ENCODE measurements at places on chromosomes 7 and 10.

DNA sequence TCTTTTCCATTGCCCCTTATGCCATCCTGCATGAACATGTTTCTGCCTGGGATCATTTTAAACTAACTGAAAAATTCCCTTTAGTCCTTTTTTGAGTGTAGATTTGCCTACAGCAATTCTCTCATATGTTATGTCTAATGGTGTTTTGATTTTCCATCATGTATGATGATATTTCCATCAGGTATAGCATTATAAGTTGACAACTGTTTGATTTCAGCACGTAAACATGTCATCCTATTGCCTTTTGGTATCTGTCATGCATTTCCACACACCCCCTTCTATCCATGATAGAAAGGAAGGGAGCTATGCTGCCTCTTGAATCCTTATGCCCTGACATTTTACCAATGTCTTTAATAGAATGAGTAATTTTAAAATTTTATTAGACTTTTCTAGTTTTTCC, 116.8 kb downstream of the ZPBP start:
- DNase-seq: no peak

DNA sequence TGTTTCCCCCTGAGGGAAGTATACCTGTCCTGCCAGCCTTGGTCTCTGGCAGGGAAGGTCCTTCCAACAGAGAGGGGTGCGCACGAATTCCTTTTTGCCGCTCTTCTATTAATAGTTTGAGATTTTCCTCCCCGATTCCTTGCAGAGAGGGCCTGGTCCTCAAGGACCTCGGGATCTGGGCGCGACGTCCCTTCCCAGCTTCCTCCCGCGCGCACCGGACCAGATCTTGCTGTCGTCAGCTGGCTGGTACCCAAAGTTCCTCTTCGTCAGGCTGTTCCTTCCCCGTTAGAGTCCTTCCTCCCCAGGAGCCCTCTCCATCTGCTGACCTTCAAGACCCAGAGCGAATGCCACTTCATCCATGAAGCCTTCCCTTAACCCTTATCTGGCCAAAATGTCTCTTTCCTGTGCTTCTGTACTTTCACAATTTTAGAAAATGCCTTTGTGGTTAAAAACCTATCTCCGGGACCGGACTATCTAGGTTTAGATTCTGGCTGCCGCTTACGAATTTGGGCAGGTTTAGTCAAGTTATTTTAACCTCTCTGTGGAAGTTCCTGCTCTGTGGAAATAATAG, 851 bp upstream of the GOT1 start:
- no peak for DNase-seq

GRCh38 chr7:98284335-98285036, 3.0 kb downstream of the BRI3 start:
- DNase-seq: no peak

- DNase-seq: peak; percentile 29
These were observed 86.5 kb upstream of the GRB10 start for GRCh38 chr7:50869108-50869725.

DNA sequence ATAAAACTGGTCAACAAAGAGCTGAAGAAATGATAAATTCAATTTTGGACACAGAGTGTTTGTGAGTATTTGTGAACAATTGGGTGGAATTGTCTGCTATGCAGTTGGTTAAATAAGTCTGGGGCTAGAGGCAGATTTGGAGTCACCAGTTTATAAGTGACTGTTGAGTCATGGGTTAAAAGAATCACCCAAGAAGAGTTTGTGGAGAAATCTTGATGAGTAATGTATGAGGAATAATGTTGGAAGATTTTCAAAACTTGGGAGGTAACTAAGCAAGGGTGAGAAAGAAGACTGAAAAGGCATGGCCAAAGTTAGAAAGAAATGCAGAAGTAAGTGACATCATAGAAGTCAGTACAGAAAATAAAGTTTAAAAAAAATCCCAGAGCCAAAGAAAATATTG, 750.7 kb downstream of the MAGI2 start:
- DNase-seq: peak; percentile 55

DNA sequence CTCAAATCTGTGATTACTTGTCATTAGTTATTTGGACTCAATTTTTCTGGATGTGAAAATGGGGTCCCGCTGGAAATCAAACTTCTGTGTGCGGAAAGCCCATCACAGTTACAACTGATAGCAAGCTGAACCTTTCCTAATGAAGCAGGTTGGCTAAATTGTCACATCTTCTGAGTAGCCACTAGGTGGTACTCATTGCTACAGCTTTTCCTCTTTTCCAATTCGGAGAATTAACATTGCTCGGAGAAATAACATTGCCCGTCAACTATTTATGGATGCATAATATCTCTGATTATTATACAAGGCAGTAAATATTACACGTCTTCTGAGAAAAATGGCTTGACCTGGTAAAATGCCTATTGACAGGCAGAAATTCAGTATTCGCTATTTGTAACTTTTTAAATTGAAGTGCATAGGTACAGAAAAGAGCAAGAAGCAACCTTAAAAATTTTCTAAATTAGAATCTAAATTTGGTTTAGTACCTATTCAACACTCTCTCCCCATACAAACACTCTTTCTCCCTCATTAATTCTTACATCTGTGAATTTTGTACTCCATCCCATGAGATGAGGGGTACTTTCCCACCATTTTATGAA, 17.3 kb upstream of the BLOC1S2 start:
- no peak for DNase-seq

DNA sequence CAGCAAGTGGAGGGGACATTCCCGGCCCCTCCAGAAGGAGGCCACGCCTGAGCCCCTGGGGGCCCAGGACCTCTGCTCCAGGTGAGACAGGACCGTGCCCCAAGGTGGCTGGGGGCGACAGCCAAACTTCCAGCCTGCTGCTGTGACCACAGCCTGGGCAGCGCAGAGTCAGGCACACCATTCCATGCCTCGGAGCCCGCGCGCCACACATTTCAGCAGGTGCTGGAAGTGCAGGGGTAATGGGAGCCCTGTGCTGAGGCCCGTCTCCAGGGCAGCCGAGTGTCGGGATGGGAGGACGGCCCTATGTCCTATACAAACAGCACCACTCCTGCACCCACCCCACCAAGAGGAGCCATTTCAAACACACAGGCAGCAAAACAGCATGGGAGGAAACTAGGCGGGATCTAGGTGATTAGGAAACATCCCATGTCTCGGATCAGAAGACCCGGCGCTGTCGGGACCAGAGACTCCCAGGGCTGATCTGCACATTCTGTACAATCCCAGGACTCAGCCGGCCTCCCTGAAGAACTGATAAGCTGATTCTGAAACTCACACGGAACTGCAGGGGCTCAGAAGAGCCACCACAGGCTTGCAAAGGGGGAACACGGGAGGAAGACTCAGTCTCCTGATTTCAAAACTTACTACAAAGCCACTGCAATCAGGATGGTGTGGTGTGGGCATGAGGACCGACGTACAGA, 272.3 kb downstream of the ELFN1 start:
- DNase-seq: no peak

- no peak for DNase-seq
These were observed 14.9 kb downstream of the HIPK2 start for GRCh38 chr7:139762886-139763285.

GRCh38 chr7:44654255-44654796, 47.9 kb downstream of the OGDH start:
- no peak for DNase-seq

- no peak for DNase-seq
These were observed 9.9 kb upstream of the NPVF start for GRCh38 chr7:25238066-25238725.

- DNase-seq: no peak
These were observed 132.2 kb downstream of the BBS9 start for GRCh38 chr7:33261585-33261984.

DNA sequence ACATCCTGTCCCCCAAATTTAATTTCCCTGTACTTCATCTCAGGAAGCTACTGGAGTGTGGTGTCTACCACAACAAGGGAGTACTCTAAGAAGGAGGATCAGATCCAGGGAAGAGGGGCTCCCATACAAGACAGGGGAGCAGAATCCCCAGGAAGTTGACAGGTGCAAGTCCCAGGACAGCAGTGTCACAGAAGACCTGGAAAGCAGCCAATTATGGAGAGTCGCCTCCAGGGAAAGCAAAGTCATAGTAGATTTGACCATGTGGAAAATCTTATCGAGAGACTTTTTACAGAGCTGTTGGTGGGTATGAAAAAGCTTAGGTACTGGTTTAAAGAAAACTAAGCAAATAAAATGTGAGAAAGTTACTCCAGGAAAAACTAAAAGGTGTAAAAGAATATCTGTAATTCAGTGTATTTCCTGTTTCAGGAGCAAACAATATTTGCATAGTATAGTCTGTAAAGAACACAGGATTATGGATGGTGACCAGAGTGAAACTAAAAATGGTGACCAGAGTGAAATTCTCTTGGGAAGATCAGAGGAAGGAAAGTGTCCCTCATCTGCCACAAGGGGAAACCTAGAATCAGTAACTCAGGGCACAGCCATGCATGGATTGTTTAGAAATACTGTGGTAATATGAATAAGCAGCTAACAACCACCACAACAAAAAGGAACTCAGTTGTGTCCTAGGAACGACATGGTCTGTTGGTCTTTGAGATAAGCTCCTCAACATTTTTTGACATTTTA, 44.5 kb downstream of the LANCL2 start:
- DNase-seq: no peak

DNA sequence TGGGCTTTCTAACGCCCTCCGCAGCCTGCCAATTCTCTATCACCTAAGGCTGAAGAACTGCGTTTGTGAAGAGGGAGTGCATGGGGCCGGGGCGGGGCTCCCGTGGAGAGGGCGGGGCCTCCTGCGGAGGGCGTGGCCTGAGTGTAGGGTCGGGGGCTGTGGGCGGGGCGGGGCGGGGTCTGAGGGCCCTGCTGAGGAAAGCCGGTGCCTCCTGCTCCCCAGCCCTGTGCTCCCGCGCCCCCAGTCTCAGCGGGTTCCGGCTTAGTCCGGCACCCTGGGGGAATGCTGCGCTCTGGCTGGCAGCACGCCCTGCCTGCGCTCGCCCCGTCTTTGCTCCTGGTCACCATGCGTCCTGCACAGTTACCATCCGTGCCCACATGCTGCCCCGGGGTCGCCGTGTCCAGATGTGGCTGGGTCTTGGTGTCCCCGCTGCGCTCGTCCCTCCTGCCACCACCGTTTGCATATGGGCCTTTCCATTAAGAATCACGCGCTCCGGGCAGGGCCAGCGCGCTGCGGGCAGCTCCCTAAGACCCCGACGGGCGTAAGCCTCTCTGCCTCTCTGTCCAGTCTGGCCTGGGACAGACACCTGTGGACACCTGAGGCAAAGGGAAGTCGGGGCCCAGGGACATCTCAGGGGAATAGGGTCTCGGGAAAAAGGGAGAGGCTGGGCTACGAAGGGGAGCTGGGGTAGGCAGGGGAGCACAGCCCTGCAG, 144.0 kb upstream of the RET start:
- DNase-seq: no peak

GRCh38 chr10:79060641-79061255, 8.0 kb upstream of the ZMIZ1 start:
- no peak for DNase-seq

GRCh38 chr10:69421611-69422308, 5.0 kb upstream of the TACR2 start:
- DNase-seq: no peak

- no peak for DNase-seq
These were observed 7.6 kb downstream of the IFIT2 start for GRCh38 chr10:89309156-89310055.

GRCh38 chr7:46781901-46782439, 799.9 kb downstream of the TNS3 start:
- no peak for DNase-seq

DNA sequence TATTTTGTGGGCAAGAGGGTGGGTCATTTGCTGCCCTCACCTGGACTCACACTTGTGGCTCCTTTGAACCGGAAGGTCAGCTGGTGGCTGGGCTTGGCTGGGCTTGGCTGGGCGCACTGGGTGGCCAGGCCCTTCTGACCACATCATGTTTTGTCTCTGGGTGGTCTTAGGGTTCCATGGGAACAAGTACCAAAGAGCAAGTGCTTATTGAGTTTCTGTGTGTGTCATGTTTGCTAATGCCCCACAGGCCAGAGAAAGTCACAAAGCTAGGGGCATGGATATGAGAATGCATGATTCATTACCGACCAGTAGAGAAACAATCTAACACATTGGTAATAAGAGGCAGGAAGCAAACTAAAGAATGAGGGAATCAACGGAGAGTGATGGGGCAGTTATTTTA, 33.6 kb upstream of the NRP1 start:
- DNase-seq: no peak

- no peak for DNase-seq
These were observed 496.2 kb downstream of the TNS3 start for GRCh38 chr7:47085491-47086275.

DNA sequence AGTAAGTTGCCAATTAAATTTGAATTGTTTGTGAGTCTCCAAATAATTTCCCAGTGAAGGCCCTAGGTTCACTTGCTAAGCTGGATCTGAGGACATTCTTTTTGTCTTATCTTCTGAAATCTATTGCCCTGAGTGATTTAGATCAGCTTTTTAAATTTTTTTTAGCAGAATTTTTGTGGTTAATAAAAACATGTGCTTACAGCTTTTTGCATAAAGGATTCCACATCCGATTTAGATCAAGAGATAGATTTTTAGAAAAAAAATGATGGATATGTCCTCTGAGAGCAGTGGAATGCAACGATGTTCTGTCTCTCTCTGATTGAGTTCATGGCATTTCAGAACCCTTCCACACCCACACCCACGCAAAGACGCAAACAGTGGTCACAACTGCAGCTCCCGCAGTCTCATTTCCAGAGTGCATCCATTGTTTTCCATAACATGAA, 358.8 kb downstream of the SUGCT start:
- DNase-seq: no peak

GRCh38 chr10:129861776-129862531, 102.1 kb downstream of the EBF3 start:
- DNase-seq: no peak

- DNase-seq: no peak
These were observed 5.7 kb downstream of the ZNF22 start for GRCh38 chr10:45006276-45007030.

GRCh38 chr7:73901823-73902597, 41.1 kb downstream of the TMEM270 start:
- DNase-seq: no peak

- no peak for DNase-seq
These were observed 149.1 kb downstream of the EBF3 start for GRCh38 chr10:129814681-129815646.

GRCh38 chr10:4453950-4454349, 372.1 kb upstream of the AKR1E2 start:
- DNase-seq: no peak
